Activated naive CD8-positive, alpha-beta T cell treated with anti-CD3 and anti-CD28 coated beads for 36 hours (primary cell): ENCODE measurements at places on chromosomes 1 and 21. TPM values are rescaled to one million over a fixed set of nuclear protein-coding genes. Genes with fewer than 3 reads are reported as not detected.

Gene HSD11B1
- total RNA-seq, result 0.36 TPM

Gene CENPL
- total RNA-seq, result 34.2 TPM

Gene LCE1D
- not detected for total RNA-seq

Gene ERICH3
- not detected for total RNA-seq

Gene PRMT6
- 30.6 TPM for total RNA-seq

Gene TSPAN1
- total RNA-seq, result 0.28 TPM

Gene SYT14
- total RNA-seq, result not detected

Gene CHI3L1
- not detected for total RNA-seq
